ENCODE measurements at places on chromosomes 4 and X.

- H3K4me1 ChIP-seq: no peaks in the 10 kb centered on the region
- H3K27ac ChIP-seq: no peak overlapping the region
- no peak overlapping the region for H3K4me3 ChIP-seq
These were observed 88.2 kb downstream of the SCD5 start for GRCh38 chr4:82710197-82710929.

GRCh38 chr4:15470128-15470475 is 420 bp downstream of the CC2D2A start:
- no peaks in the 10 kb centered on the region for H3K27me3 ChIP-seq
- H3K4me1 ChIP-seq: no peaks in the 10 kb centered on the region
- H3K4me3 ChIP-seq: peak overlapping the region; percentile 6
- H3K27ac ChIP-seq: no peak overlapping the region
- no peak for DNase-seq
- no peaks in the 10 kb centered on the region for H3K36me3 ChIP-seq

- no peaks in the 10 kb centered on the region for H3K36me3 ChIP-seq
- peaks cover 7% of the 10 kb centered on the region for H3K4me1 ChIP-seq
- H3K27me3 ChIP-seq: no peaks in the 10 kb centered on the region
- DNase-seq: peak; percentile 39
- no peak overlapping the region for H3K4me3 ChIP-seq
These were observed 10.5 kb upstream of the RTL5 start for GRCh38 chrX:72142094-72142793.

DNA sequence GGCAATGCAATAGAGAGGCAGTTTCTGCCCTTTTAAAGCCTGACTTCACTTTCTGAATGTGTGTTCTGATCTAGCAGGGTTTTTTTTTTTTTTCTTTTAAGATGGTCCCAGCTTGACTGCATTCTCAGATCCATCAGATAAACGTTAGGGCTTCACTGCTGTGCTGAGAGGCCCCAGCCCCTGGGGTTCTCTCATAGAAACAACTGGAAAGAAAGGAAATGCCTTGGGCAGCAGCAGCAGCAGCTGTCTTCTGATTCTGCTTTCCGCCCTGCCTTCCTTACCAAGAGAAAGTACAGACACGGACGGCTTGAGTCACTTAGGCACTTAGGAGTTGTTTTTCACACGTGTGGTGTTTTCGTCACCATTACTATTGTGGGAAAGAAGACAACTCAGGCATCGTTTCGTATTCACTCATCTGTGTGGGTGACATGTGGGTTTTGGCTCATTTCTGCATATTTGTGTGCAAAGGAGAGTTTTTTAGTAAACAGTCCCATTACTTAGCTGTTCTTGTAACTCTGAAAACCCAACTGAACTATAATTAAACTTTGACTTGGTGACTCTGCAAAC is 172.0 kb downstream of the PTTG2 start:
- H3K27me3 ChIP-seq: no peaks in the 10 kb centered on the region
- H3K27ac ChIP-seq: peak overlapping the region; percentile 71
- DNase-seq: peak; percentile 90

DNA sequence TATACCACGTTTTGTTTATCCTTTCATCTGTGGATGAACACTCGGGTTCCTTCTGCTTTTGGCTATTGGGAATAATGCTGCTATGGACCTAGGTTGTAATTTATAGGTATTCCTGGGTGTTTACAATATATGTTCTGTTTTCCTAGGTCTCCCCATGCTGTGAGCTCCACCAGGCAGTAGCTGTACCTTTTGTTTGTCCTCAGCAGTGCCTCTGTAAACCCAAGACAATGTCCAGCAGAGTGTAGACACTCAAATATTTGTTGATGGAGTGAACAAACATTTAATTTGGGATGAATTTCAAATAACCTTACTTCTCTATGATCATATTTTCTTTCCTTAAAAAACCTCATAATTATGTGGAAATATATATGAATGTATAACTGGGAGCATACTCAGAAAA is 259.5 kb upstream of the BOD1L1 start:
- DNase-seq: no peak
- no peaks in the 10 kb centered on the region for H3K4me1 ChIP-seq
- no peaks in the 10 kb centered on the region for H3K27me3 ChIP-seq
- no peaks in the 10 kb centered on the region for H3K36me3 ChIP-seq
- no peak overlapping the region for H3K27ac ChIP-seq

GRCh38 chr4:43709443-43709842 is 739.2 kb downstream of the KCTD8 start:
- H3K4me1 ChIP-seq: no peaks in the 10 kb centered on the region
- no peak overlapping the region for H3K4me3 ChIP-seq
- no peak for DNase-seq
- no peaks in the 10 kb centered on the region for H3K36me3 ChIP-seq

Measured in SJCRH30 (cell line).